Stimulated activated naive CD4-positive, alpha-beta T cell treated with Interleukin-2 at 50 U/mL for 16 hours (primary cell): ENCODE measurements at places on chromosomes 3 and 15.

GRCh38 chr3:177647876-177648275 lies 450.6 kb upstream of the TBL1XR1 start:
- no peak for DNase-seq

GRCh38 chr3:172514678-172515077 lies 8.6 kb downstream of the TNFSF10 start:
- DNase-seq, result no peak

DNA sequence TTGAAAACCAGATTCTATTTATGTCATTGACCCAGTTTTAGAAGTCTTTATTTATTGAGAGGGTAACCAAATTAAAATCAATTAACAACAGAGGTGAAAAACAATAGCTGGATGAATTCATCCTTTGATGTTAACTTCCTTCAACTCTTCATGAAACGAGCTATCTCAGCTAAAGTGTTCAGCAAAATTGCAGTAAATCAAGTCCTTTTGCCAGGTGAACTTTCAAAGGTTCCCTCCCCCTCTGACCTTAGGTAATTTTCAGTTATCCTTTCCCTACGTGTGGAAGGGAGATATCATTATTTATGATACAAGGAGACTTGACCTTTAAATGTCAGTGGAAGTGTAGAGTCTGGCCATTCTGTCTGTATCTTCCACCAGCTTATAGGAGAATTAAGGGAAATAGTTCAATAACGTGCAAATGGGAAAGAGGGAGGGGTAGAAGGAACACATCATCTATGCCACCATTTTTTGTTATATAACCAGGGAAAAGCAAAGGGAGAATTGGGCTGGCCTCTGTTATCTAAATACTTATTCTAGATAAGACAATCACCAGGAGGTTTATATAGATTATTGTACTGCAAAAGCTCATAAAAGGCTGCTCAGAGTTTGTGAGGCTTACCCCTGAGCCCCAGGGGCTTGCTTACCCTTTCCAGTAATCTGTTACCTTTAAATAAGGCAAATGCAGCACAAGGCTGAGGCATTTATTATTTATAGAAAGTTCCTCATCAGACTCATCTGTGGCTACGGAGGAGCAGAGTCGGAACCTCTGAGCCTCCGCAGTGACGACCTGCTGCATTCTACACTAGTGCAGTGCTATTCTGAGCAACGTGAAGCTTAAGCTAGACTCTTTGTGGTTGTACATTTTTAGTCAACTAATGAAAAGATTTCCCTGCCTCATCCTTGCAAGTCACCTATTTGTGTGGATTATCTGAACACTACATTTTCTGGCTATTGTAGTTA lies 97.7 kb upstream of the ZBED2 start:
- DNase-seq, result no peak

DNA sequence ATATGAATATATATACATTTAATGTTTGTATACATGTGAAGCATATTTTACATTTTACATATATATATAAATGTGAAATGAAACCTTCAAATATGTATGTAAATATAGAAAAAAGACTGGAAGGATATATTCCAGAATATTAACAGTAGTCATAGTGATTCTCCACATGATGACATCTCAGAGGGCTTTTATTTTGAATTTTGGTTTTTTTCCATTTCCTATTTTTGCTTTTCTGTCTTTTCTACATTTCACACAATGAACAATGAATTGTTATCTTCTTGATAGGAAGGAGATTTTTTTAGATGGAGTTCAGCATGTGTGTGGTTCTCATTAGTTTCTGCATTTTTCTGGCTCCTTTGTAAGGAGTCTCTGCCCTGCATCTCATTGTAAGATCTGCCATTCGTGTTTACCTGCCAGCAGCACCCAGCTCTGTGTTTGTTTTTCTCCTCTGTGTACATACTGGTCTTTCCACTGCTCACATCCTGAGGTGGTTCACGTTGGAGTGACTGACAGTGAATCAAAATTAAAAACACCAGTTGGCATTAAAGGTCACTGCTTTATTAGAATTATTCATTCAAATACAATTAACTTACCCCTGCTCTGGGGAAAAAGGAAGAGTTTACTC lies 425.3 kb upstream of the MDFIC2 start:
- no peak for DNase-seq

GRCh38 chr15:24039683-24040082 lies 352.6 kb upstream of the NDN start:
- no peak for DNase-seq

DNA sequence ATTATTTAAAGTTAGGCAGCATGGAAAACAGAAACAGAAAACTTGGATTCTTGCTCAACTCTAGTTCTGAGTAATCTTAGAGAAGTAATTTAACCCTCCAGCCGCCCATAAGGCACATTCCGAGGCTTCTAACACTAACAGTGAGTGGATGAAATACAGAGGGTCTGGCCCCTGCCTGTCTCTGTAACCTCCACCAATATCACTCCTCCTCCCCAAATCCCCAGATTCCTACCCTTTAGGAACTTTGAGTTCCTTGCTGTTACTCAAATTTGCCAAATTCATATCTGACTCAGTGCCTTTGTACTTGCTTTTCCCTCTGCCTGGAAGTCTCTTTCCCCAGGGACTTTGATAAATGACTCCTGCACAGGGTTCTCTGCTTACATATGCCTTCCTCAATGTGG lies 112.5 kb upstream of the TGFBR2 start:
- DNase-seq, result no peak

DNA sequence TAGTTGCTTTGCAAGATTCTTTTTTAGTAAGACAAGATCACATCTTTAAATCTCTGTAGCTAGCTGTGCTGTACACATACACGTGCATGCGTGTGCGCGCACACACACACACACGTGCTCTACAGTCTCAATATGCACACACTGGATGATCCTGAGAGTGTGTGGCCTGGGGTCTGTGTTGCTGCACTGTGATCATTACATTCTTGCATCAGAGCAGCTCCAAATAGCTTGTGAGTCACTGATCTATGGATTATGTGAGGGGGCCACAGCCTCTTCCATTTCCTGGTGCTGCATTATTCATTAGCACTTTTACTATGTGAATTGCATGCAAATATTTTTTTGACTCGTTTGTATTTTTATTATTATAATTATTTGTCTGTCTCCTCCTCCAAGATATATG lies 34.6 kb downstream of the MCTP2 start:
- no peak for DNase-seq

- DNase-seq, result no peak
Measured at GRCh38 chr3:108117241-108117775, 26.5 kb upstream of the CD47 start.

DNA sequence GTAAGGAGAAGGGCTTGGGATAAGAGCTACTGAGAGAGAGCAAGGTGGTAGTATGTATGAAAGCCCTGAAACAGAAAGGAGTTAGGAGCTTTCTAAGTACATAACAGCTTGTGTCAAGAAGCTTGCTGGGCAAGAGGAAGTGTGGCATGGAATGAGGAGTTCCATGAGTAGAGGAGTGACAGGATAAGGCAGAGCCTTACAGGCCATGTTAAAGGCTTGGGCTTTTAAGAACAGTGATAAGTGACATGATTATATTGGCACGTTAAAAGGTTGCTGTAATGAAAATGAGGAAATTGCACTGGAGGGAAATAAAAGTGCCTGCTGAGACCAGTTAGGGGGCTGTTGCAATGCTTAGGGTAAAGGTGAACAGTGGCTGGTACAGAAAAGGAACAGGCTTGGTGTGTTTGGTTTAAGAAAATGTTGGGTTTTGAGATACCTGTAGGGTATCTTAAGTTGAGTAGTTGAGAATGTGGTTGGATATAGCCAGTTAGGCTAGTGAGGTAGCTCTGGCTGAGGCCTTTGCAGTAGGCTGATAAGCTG lies 49.0 kb downstream of the MEF2A start:
- no peak for DNase-seq

DNA sequence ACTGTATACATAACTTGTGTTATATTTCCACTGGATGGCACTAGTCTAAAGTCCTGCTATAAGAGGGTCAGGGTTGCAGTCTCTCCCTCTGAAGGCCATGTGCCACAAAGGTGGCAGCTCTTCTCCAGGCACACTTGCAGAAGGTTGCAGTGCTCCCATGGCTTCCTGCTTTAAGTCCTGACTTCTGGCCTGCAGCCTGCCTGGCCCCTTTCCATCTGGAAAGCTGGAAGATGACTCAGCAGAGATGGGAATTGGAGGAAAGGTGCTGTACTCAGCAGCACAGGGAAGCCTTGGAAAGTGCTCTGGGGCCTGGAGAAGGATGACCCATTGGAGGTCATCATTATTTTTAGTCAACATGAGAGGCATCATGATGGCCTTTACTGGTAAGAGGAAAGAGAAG lies 40.9 kb upstream of the MRPL3 start:
- DNase-seq, result no peak

- no peak for DNase-seq
Measured at GRCh38 chr3:34106879-34107278, 308.4 kb downstream of the PDCD6IP start.

DNA sequence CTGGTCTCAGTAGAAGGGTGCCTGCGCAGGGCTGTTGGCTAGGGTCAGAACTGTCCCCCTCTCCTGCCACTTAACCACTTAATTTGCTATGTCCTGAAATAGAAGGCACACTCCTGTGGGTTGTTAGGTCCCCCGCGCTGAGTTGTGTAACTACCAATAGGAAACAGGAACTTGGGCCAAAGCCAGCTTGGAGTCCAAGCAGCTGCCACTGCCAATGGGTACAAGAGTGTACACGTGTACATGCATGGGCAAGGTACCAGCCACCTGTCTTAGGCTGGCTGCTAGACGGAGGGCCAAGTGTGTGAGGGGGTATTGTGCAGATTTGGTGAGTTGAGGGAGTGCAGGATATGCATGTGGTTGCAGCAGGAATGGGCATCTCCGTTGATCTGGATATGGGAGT lies 29.7 kb upstream of the POLG start:
- DNase-seq, result no peak

GRCh38 chr3:124700880-124701684 lies 29.2 kb upstream of the UMPS start:
- DNase-seq, result no peak

GRCh38 chr3:156626104-156626503 lies 48.3 kb upstream of the TIPARP start:
- DNase-seq, result no peak

GRCh38 chr3:130929804-130930203 lies 35.9 kb downstream of the ATP2C1 start:
- DNase-seq, result no peak

GRCh38 chr15:82021992-82022391 lies 23.8 kb downstream of the MEX3B start:
- DNase-seq, result no peak

GRCh38 chr15:62150445-62150844 lies 14.6 kb downstream of the C2CD4B start:
- DNase-seq, result no peak

DNA sequence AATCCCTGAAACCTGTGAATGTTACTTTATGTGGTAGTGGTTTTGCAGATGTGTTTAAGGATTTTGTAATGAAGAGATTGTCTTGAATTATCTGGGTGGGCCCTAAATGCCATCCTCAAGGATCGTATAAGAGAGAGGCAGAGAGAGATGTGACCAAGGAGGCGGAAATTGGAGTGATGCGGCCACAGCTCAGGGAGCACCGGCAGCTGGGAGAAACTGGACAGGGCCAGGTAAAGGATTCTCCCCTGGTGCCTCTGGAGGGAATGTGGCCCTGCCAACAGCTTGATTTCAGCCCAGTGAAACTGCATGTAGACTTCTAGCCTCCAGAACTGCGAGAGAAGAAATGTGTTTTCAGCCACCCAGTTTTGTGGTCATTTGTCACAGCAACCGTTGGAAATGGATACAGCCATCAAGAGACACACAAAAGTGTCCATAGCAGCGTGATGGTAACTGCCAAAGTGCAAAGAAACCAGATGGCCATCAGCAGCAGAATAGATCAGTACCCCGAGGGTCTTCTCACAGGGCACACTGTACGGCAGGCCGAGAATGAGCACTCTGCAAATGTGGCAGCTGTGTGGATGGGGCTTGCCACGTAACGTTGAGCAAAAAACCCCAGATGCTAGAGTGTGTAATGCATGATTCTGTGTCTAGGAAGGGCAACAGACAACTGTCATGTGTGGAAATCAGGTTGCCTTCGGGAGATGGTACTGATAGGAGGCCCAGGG lies 12.2 kb downstream of the APBA2 start:
- no peak for DNase-seq

GRCh38 chr3:22315925-22316324 lies 564.9 kb upstream of the ZNF385D start:
- no peak for DNase-seq

DNA sequence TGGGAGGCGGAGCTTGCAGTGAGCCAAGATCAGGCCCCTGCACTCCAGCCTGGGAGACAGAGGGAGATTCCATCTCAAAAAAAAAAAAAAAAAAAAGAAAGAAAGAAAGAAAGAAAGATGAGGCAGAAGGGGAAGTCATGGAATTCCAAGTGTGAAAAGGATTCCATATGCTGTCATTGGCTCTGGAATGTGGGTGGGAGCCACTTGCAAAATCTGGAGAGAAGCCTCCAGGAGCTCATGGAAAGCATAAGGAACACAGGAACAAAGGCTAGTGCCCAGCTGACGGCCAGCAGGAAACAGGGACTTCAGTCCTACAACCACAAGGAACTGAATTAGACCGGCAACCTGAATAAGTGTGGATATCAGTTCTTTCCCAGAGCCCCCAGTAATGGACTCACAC lies 12.5 kb upstream of the TRAK1 start:
- no peak for DNase-seq

DNA sequence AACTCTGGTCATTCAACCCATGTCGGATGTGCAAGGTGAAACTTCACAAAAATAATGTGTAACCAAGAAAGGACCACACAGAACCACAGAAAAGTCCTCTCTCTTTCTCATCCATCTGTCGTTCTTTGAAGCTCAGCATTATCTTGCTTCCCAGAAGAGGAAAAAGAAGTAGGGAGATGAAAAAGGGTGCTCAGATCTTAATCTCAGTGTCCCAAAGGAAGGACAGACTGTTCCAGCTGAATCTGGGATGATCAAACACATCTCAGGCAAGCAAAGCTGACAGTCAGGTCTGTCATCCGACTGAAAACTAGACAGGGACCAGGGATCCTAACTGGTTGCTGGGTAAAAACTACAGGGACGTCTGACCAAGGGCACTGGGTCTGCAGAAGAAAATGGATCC lies 16.2 kb downstream of the ARHGEF3 start:
- DNase-seq, result no peak

DNA sequence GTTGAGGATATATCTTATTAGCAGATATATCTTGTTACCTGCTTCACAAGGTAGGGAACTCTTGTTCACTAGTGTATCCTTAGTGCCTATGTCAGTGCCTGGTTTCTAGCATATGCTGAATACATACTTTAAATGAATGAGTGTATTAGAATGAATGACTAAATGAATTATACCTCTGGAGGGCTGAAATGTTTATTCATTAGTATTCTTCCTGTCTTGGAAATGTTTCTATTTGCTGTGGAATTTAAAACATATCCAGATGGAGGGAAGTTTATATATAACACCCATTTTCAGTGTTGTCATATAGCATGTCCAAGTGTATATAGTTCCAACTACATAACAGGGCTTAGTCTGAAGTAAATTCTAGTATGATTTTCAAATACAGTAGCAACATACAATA lies 581.5 kb downstream of the TBL1XR1 start:
- DNase-seq, result no peak
